T-helper 17 cell (primary cell): ENCODE measurements at places on chromosomes 7 and 10.
A peak's percentile ranks its signal among the peaks of the same experiment; 100 is the strongest.

DNA sequence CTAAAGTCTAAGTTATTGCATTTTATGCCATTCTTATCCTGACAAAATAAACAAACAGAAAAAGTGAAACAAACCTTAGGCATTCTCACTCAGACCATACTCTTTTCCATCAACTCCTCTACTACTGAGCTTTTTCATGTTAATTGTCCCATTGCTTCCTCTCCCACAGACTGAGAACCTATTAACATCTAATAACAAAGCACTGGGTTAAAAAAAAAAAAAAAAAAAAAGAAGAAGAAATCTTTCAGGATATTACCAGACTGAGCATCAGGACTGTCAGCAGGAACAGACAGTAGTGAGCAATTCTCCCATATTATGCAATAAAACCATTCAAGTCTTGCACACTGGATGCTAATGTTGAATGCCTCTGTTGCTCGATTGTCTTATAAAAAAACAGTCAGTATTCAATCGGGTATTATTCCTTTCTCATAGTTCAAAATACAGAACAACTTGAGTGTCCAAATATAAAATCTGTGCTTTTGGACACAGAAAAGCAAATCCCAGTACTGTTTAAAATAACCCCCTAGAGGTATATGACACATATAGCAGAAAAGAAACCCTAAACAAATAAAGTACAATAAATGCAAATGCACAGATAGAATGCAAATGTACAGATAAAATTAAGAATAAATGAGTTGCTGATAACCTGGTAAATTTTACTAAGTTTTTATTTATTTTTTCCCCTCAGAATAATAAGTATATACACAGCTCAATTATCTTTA lies 531.3 kb upstream of the LRRTM3 start:
- DNase-seq, result no peak

DNA sequence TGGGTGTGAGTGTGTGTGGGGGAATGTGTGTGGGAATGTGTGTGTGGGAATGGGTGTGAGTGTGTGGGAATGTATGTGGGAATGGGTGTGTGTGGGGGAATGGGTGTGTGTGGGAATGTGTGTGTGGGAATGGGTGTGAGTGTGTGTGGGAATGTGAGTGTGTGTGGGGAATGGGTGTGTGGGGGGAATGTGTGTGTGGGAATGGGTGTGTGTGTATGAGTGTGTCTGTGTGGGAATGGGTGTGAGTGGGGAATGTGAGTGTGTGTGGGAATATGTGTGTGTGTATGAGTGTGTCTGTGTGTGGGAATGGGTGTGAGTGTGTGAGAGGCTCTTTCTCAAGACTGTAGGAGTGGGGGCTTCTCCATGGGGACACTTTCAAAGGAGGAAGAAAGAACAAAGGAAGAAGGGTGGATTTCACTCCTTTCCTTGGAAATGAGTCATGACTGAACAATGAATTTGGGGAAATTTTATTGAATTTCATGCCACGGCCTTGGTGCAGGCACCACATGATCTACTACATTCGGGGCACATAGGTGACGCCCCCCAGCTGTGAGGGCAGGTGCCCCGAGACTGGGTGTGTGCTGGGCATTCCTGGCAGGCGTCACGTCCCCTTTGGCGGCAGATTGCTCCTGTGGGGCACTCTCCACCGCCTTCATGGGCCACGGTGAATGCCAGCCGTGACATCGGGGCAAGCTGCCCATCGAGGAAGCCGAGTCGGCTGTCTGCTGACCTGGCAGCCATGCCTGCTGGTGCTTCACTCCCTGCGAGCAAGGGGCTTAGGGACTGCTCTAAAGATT lies 88.8 kb upstream of the INSIG1 start:
- no peak for DNase-seq

DNA sequence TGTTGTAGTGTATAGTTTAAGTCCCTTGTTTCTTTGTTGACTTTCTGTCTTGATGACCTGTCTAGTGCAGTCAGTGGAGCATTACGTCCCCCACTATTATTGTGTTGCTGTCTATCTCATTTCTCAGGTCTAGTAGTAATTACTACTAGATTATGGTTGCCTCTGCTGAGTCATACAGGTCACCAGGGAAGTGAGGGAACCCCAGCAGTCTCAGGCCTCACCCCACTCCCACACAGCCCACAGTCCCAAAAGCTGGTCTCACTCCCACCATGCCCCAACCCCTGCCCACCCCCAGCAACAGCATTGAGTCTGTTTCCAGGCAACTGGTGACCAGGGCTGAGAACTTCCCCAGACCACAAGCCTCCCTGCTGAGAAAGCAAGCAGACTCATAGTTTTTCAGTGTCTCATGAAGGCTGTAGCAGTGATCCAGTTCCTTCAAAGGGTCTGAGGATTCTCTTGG lies 88.0 kb downstream of the PLXDC2 start:
- no peak for DNase-seq

- no peak for DNase-seq
These were observed 7.3 kb downstream of the ZCCHC24 start for GRCh38 chr10:79438021-79438698.

DNA sequence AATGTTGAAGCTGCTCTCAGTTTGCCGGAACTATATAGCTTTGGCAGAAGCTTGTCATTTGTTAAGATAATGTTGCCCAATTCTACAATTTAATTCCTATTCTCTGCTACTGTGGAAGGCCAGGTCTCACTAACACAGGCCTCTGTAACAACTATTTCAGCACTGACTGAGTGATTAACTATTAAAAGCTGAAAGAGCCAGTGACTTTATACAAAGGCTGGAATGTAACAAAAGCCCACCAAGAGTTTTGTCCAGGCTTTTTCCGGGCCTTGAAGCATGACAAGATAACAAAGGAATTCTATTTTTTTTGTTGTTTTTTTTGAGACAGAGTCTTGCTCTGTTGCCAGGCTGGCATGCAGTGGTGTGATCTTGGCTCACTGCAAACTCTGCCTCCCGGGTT lies 795.6 kb downstream of the PHTF2 start:
- no peak for DNase-seq

DNA sequence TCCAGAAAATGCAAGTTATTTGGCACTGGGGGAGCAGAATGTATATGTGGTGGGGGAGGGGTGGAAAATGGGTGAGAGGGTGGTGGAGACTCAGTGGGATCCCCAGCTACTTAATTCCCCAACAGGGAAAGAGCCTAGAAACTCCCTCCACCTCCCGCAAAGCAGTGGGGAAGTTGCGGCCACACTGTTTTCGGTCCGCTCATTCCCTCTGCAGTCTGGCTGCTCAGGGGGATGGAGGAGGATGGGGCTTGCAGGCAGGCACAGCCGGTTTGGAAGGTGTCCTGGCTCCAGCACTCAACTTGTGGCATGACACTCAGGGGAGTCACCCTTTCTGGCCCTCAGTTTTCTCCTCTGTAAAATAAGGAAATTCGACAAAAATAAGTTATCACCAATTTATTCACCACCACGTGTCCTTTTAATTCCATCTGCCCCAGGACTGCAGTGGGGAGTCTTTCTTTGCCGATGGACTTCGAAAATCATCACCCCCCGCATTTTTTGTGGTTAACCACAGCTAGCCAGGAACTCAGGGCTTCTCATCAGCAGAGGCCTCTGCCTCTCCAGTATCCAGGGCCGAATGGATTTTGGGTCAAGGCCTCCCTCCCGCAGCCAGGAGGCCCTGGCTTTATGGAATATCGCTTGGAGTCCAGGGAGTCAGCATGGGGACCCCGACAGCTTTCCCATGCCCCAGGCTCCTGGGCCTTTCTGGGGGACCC lies 1.6 kb upstream of the HTRA1 start:
- DNase-seq, result no peak

- no peak for DNase-seq
These were observed 68.8 kb upstream of the PITRM1 start for GRCh38 chr10:3241274-3241921.

DNA sequence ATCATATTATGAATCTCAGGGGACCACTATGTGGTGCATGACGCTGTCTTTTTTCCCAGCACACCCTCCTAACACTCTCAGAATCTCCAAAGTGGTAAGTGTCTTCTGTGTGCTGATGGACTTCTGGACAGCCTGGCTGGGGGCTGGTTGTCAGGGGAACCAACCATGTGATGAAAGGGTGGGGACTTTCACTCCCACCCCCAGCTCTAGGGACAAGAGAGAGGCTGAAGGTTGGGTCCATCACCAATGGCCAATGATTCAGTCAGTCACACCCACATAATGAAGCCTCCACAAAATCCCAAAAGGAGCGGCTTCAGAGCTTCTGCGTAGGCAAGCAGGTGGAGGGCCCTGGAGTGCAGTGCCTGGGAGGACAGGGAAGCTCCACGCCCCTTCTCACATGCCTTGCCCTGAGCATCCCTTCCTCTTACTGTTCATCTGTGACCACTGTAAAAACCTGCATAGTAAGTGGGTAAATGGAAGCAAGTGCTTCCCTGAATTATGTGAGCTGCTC lies 44.6 kb downstream of the RASGEF1A start:
- peak; percentile 3 for DNase-seq

GRCh38 chr7:8939446-8939845 lies 506.0 kb downstream of the NXPH1 start:
- DNase-seq, result no peak

DNA sequence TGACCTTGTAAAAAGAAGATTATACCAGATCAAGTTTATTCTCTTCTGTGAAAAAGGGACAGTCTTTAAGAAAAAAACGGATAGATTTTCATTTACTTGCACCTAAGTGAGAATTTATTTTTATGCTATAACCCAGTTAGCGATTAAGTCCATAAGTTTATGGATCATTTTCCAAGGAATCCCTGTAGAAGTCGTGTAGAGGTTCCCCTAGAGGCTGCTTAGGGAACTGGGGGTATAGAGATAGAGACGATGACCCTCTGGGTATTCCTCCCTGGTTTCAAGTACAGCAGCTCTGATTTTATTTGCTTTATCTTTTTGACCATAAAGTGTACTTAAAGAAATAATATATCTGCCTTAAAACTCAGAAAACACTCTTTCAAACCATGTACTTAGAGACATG lies 648.4 kb upstream of the LRRTM3 start:
- DNase-seq, result no peak

DNA sequence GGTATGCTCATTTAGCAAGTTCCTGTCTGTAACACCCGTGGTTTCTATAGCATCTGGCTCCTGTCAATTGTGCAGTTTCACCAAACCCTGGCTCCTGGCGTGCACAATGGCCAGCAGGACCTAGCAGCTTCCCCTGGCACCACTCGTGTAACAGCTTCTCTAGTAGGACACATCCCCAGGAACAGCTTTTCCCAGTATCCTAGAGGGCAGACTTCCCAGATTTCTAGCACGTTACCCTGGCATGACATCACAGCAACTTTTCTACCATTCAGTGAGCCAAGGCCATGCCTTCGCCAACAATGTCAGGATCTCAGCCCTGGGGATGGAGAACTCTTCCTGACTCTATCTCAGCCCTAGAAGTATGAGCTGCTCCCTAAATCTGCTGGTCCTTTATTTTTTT lies 6.5 kb downstream of the YME1L1 start:
- no peak for DNase-seq

DNA sequence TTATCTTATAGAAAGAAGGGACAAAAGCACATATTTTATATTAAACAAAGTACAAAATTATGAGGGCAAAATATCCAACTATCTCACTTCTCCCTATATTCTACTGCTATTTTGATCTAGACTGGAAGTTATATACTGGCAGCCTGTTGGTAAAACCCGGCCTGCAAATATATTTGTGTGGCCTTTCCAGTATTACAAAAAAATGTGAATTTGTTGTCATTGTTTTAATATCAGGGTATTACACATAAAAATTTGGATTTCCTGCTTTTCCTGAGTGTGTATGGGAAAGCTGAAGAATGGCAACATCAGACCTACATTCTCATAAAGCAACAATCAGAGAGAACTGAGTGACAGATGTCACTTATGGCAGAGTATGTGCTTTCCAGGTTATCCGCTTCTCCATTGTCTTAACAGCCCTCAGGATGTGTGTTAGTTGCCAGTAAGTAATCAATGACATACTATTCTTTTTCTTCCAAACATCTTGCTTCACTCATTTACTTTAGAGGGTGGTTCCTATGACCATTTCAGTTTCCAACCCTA lies 7.3 kb downstream of the SYPL1 start:
- DNase-seq, result no peak

DNA sequence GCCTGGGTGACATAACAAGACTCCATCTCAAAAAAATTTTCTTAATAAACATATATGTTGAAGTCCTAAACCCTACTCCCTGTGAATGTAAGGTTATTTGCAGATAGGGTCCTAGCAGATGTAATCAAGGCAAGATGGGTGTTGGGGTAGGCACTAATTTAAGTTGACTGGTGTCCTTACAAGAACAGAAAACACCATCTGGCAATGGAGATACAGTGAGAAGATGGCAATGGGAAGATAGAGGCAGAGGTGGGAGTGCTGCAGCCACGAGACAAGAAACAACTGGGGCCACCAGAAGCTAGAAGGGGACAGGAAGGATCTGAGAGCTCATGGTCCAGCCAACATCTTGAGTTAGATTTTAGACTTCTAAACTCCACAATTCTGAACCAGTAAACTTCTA lies 606.4 kb downstream of the CNTNAP2 start:
- DNase-seq, result no peak

GRCh38 chr7:81883801-81884393 lies 114.0 kb upstream of the HGF start:
- no peak for DNase-seq

GRCh38 chr10:5858811-5859210 lies 30.9 kb downstream of the ANKRD16 start:
- no peak for DNase-seq

DNA sequence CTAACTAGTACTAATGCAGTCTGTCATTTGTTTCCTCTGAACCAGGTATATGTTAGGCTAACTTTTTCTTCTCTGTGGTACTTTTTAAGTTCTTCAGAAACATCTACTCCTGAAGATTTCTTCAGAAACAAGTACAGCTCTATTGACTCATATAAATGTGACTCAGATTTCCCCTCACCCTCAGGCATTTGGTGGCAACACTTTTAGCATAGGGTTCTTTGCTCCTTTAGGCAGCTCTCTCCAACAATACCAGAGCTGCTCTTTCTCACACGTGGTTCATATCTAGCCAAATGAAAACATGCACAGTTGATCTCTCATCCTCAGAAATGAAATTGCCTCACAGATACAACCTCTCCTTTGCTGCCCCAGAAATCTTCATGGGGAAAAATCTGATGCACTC lies 939.8 kb downstream of the SORCS1 start:
- DNase-seq, result no peak

DNA sequence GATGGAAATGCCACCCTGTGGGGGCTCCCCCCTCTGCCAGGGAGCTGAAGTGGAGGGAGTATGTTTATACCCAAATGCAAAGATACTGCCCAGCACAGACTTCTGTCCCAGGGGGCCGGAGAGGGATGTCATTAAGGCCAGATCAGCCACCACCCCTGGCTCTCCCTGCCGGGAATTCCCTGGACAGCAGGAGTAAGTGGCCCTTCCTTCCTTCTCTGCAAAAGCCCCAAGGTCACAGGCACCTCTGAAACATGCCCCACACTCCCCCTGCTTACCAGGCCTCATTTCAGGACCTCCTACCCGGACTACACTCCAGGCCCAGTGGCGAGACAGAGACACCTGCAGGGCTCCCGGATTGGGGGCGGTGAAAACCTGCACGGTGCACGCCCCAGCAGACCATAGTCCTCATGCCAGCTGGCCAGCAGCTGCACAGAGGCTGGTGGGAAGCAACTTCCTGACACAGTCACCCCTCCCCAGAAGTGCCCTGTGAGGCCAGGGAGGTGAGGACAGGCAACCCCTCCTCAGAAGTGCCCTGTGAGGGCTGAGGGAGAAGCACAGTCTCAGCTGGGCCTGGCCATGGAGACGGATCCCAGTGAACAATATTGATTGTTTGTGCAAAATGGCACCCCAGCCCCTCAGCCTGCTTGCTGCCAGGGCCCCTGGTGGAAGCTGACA lies 33.0 kb upstream of the RET start:
- DNase-seq, result no peak
